Right ventricle myocardium superior (tissue), 1 donor: ENCODE measurements at places on chromosomes 5 and 9. TPM values are rescaled to one million over a fixed set of nuclear protein-coding genes. Genes with fewer than 3 reads are reported as not detected.

The S100Z gene
- total RNA-seq: not detected

The SYNPO gene
- total RNA-seq: 645 TPM

The SOWAHA gene
- total RNA-seq: 0.13 TPM

The ETF1 gene
- 80.9 TPM for total RNA-seq

The AFAP1L1 gene
- 42.2 TPM for total RNA-seq

The IRGM gene
- not detected for total RNA-seq

The ADRA1B gene
- total RNA-seq: 1.5 TPM

The TTC33 gene
- 15.2 TPM for total RNA-seq

The GCNT4 gene
- total RNA-seq: 0.30 TPM

The RORB gene
- total RNA-seq: 5.7 TPM

The C1QTNF3 gene
- 0.70 TPM for total RNA-seq

The C9orf85 gene
- 7.1 TPM for total RNA-seq

The FOXI1 gene
- total RNA-seq: not detected
